ENCODE measurements at places on chromosomes 4 and X. TPM values are rescaled to one million over a fixed set of nuclear protein-coding genes. Genes with fewer than 3 reads are reported as not detected.

The NAA11 gene
- not detected for total RNA-seq

The TENM3 gene
- total RNA-seq = 0.81 TPM

The TXK gene
- 4.8 TPM for total RNA-seq

The BEX2 gene
- total RNA-seq = 16.3 TPM

The CTSO gene
- total RNA-seq = 8.0 TPM

The ELK1 gene
- total RNA-seq = 28.9 TPM

The SASH3 gene
- 1.7 TPM for total RNA-seq

The GAGE12G gene
- total RNA-seq = not detected

The PCDH10 gene
- not detected for total RNA-seq

The USP17L29 gene
- total RNA-seq = not detected

The TREX2 gene
- total RNA-seq = 19.3 TPM

DNA sequence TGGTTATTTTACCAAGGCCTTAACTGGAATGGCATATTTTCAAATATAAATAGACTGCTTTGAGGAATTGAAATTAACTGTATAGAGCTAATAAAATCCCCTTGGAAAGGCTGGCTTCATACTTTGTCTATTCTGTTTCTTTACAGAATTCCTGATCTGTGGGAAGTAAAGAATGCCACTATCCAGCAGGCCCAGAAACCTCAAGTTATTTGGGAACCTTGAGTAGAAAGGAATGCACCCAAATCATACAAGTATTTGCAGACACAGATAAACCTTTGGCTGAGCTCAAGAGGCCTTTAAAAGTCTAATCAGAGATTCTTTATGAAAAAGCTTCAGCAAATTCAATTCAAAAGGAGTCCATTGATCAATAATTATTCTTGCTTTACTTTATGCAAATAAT is 975.7 kb upstream of the PABPC4L start:
- no peak for DNase-seq

GRCh38 chr4:123398066-123398852 is 1.7 kb downstream of the SPRY1 start:
- DNase-seq = no peak

GRCh38 chrX:130339408-130340222 is at the start of gene SLC25A14:
SLC25A14 (plus strand) TSS chrX:130339919; CDS start chrX:130340279, 360 bp downstream.
- DNase-seq = peak; percentile 80

GRCh38 chr4:36325499-36325898 is 44.1 kb downstream of the DTHD1 start:
- DNase-seq = no peak

DNA sequence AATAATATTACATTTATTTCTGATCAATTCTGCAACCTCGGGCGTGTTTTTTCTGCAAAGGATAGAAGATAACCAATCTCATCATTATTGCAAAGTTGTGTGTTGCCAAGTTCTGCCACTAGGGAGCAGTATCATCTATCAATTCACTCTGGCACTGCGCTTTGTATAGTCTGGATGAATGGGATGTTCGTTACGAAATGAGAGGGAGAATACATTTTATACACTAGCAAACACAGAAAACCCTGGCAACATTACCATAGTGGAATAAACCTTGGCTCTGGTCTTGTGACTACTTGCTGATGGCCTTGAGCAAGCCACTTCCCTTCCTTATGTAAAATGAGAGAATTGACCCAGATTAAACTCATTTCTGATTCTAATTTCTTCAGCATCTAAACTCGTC is 97.5 kb upstream of the ZNF518B start:
- no peak for DNase-seq

DNA sequence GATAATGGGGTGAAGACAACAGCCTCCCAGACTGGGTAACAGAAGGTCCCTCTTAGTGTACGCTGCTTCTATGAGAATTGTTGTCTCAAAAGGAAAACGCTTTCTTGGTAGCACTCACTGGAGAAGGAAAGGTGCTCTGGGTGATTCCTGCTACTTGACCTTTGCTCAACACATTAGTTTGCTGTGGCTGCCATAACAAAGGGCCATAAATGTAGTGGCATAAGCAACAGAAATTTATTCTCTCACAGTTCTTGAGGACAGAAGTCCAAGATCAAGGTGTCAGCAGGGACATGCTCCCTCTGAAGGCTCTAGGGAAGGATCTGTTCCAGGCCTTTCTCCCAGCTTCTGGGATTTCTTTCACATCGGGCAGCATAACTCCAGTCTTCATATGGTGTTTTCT is 19.0 kb downstream of the HCCS start:
- no peak for DNase-seq

GRCh38 chr4:131459430-131460101 is 1689.5 kb upstream of the PCDH10 start:
- DNase-seq = no peak

- DNase-seq = no peak
These were observed 15.9 kb upstream of the MAP9 start for GRCh38 chr4:155392481-155393184.

- no peak for DNase-seq
These were observed 63.3 kb downstream of the NOCT start for GRCh38 chr4:139078926-139079325.

DNA sequence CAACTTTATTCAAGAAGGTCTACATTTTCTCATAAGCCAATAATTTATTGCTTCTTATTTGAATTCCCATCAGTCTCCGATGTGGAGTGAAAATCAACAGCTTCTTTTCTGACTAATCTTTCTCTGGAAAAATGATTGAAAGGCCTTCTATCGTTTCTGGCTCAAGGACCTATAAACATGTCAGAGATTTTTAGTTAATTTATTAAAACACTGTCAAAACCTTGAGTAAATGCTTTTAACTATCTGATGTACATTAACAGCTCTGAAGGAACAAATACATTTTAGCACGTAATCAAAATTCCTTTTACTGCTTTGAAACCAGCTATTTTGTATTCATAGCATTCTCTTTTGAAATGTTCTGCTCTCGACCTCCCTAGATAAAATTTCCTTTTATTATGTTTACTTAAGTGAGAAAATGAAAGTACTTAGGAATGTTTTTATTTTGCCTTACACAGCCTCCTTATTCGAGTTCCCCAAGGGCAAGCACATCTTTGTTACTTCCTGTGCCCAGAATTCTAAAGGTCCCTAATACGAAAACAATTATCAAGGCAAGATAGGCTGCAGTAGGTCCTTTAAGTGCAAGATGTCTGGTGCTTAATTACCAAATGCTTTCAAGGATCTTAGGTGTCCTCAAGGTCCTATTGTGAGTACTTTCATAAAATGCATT is 3.1 kb upstream of the ZFX start:
- no peak for DNase-seq

- no peak for DNase-seq
These were observed 97.3 kb downstream of the DDX60 start for GRCh38 chr4:168221301-168221700.

DNA sequence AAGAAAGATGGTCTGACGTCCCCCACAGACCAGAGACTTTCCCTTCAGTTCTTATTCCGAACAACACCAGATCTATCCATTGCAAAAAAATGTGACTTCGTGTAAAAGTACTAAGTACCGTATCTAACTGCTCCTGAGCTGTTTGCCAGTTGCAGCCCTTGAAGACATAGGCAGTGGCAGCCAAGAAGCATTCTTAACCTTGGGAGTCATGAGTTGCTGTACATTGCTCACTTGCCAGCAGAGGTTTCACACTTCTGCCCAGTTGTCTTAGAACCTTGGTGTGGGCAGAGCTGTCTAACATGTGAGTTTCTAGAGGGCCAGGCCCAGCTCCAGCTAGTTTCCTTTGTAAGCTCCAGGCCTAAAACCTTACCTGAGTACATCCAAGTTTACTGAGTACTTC is 10.5 kb upstream of the CHRDL1 start:
- no peak for DNase-seq

DNA sequence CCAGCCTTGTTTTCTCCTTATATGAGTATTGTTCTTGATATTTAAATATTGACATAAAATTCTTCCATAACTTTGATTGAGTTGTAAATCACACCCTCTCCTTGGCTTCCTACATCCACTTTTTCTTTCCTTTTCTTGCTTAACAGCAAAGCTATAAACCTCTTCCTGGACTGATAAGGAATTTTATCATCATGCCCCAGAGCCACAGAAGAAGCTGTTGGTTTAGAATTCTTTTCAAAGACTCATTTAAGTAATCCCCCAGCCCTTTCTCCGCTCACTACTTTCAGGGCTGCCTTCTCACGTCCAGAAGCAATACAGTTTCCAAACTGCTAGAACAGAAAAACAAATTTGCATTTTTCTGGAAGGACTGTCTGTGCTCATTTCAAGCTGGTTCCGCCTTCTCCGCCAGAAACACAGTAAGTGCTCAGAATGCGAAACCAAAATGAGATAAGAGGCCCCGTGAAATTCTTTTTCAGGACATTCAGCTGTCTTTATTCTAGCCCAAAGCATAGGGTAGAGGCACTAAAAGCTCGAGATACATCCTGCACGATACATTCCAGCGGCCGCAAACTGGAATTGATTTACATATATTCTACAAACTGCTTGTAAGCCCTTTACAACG is 849 bp downstream of the MID1 start:
- no peak for DNase-seq

GRCh38 chr4:11805842-11806241 is 377.1 kb upstream of the HS3ST1 start:
- DNase-seq = no peak

DNA sequence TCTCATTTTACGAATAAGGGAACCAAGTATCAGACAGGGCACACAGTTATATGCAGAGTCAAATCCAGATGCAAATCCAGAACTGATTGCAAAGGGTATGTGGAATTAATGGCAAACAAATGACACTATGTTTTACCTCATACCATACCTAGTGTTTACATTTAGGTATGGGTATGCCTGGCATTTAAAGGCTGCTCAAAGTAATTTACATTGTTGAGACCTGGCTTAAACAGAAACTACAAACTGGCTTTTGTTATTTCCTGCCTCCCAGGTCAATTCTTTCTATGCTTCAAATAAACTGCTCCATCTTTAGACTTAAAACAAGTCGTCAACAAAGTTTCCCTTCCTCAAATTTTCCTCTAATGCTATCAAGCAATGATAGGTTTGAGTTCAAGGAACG is 33.7 kb downstream of the ANKRD17 start:
- DNase-seq = no peak

DNA sequence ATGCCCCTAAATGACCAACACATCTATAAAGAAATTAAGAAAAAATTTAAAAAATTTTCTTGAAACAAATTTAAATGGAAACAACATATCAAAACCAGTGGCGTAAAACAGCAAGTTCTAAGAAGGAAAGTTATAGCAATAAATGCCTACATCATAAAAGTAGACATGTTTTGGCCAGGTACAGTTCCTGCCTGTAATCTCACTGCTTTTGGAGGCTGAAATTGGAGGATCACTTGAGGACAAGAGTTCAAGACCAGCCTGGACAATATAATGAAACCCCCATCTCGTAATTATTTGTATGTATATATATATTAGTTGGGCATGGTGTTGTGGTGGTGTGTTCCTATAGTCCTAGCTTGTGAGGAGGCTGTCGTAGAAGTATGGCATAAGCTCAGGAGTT is 672.4 kb upstream of the GRID2 start:
- no peak for DNase-seq

DNA sequence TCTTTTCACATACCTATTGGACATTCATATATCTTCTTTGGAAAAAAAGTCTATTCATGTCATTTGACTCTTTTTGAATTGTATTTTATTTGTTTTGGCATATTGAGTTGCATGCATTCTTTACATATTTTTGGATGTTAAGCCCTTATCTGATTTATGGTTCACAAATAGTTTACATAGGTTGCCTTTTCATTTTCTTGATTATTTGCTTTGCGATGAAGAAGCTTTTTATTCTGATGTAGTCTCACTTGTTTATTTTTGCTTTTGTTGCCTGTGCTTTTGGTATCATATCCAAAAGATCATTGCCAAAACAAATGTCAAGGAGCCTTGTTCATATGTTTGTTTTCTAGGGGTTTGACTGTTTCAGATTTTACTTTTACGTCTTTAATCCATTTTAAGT is 43.9 kb downstream of the SPOCK3 start:
- DNase-seq = no peak

DNA sequence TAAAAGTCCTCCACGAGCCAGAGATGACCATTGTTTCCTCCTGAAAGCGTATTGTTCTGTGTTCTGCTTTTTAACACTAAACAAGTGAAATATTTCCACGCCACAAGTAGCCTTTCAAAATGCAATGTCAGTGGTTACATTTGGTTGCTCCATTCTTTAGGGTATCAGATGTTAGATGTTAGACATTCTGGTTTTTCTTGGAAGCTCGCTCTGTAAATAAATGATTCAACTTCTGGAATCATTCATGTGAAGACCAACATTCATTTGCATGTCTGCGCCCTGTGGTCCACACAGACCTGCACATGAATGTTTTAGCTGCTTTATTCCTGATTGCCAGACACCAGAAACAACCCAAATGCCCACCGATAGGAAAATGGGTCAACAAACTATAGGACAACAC is 38.0 kb upstream of the HELT start:
- no peak for DNase-seq

- DNase-seq = no peak
These were observed 39.3 kb downstream of the MEPE start for GRCh38 chr4:87872028-87872427.

- no peak for DNase-seq
These were observed 28.3 kb upstream of the DCAF12L1 start for GRCh38 chrX:126580877-126581276.

- DNase-seq = no peak
These were observed 23.0 kb downstream of the GAB3 start for GRCh38 chrX:154727871-154728270.

GRCh38 chr4:94325835-94326234 is 16.8 kb downstream of the HPGDS start:
- no peak for DNase-seq
